ENCODE measurements at places on chromosomes 4 and X.

GRCh38 chr4:8646296-8647093 is 53.9 kb downstream of the CPZ start:
- no peak for DNase-seq

DNA sequence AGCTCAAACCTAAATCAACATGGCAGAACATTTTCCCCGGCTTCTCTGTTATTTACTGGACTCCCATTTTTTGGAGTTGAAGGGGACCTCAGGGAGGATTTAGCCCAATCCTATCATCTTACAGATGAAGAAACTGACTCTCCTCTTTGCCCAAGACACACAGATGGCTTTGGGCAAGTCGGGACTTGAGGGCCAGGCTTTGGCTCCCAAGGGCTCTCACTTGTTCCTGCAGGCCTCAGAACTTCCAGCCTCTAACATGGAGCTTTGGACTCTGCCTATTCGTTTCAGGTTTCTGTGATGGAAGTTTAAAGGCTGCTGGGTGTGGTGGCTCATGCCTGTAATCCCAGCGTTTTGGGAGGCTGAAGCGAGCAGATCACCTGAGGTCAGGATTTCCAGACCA is 59.5 kb downstream of the RHOH start:
- DNase-seq = no peak

DNA sequence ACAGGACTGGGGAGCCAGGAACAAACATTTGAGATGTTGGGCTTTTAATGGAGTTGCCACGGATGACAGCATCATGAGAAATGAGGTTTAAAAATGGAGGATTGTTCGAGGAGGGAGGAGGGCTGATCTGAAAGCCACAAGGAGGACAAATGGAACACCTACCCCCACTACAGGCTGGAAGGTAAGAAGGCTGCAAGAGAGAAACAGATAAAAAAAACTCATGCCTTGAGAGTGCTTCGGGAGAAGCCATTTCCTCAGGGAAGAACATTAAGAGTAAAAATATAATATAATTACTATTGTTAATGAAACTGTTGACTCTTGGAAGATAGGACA is 119.5 kb upstream of the MAP9 start:
- no peak for DNase-seq

- DNase-seq = no peak
These were observed 270.6 kb upstream of the SLC7A11 start for GRCh38 chr4:138512756-138513155.

DNA sequence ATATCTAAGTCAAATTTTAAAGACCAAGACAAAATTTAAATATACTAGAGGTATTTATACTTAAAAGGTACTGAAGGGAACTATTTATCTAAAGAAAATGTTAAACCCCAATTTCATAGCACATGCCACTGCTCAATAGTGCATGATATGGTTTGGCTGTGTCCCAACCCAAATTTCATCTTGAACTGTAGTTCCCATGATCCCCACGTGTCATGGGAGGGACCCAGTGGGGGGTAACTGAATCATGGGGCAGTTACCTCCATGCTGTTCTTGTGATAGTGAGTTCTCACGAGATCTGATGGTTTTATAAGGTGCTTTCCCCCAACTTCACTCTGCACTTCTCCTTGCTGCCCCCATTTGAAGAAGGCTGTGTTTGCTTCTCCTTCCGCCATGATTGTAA is 32.3 kb downstream of the MAML3 start:
- DNase-seq = no peak
